ENCODE measurements at places on chromosomes 5 and 9.

- no peak for DNase-seq
These were observed 116.7 kb downstream of the NR6A1 start for GRCh38 chr9:124654431-124654830.

GRCh38 chr5:75439276-75439675 is 72.2 kb downstream of the CERT1 start:
- DNase-seq, result no peak

DNA sequence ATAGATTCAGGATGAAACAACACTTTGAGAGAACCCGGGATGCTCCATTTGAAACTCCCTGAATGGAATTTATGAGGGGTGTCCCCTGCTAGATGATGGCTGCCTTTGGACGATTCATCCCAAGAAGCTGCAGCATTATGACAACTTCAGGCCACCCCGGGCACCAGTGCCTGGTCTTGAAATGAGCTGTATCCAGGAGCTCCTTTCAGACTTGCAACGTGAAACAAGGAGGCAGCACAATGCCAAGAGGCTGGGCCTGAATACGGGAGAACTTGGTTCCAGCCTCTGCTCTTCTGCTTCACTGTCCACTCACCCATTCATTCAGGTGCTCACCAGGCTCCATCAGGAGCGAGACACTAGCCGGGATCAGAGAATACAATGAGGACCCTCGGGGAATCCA is 78.3 kb downstream of the STK10 start:
- no peak for DNase-seq

GRCh38 chr9:115746496-115746895 is 407.1 kb upstream of the PAPPA start:
- no peak for DNase-seq

GRCh38 chr5:92468295-92468694 is 1085.2 kb upstream of the ARRDC3 start:
- no peak for DNase-seq

DNA sequence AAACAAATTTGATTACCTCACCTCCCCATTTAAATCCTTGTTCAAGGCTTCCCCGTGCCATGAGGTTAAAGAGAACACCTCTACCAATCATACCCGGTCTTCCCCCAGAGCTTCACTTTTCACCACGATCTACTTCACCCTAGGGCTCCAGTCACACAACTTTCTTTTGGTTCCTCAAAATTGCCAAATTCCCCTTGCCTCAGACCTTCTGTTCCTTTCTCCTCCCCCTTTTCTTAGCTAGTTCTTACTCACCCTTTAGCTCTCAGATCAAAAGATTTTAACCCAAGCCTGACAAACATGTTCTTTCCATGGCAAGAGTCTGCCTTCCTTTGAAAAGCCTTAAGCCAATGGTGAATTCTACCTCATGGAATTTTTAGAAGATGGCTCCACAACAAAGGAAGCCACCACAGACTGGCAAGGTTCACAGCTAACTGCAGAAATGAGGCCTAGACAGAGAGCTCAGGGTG is 56.7 kb downstream of the MAPKAP1 start:
- DNase-seq, result no peak

DNA sequence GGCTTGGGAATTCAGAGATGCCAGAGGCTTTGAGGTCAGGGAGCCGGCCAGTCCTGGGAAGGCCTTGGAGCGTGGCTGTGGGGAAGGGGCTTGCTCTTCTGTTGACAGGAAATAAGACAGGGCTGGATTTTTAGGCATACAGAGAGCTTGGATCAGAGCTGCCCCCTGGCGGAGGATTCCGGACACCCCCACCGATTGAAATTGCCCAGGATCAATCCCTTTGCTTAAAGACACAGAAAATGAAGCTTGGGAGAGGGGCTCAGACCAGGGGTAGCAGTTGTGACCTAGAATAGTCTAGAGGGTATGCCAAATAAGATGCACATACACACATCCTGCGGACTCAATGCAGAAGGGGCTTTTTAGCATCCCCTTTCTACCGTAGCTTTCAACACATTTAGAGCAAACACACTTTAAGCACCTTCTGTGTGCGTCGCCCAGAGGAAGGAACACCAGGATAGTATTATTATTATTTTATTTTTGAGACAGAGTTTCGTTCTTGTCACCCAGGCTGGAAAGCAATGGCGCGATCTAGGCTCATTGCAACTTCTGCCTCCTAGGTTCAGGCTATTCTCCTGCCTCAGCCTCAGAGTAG is 1.7 kb upstream of the NTMT1 start:
- no peak for DNase-seq

GRCh38 chr9:105291938-105292337 is 47.5 kb downstream of the SLC44A1 start:
- DNase-seq, result no peak

- DNase-seq, result no peak
These were observed 975 bp downstream of the OCLN start for GRCh38 chr5:69493396-69494133.

GRCh38 chr5:151312756-151313324 is 9.3 kb upstream of the SLC36A3 start:
- no peak for DNase-seq

DNA sequence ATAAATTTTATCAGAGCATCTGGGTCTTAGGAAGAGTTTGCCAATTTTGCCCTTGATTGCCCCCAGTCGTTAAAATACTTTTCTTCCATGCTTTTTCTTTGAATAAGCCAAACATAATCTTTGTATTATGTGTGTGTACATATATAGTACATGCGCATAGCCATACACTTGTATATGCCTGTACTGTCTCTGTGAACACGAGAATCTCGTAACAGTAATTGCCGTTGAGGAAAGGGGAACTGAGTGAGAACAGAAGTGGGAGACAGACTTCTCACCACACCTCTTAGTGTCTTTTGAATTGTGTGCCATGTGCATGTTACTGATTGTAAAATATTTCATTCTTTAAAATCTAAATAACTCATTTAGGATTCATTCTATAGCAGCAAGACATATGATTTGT is 79.6 kb upstream of the GRHPR start:
- no peak for DNase-seq

DNA sequence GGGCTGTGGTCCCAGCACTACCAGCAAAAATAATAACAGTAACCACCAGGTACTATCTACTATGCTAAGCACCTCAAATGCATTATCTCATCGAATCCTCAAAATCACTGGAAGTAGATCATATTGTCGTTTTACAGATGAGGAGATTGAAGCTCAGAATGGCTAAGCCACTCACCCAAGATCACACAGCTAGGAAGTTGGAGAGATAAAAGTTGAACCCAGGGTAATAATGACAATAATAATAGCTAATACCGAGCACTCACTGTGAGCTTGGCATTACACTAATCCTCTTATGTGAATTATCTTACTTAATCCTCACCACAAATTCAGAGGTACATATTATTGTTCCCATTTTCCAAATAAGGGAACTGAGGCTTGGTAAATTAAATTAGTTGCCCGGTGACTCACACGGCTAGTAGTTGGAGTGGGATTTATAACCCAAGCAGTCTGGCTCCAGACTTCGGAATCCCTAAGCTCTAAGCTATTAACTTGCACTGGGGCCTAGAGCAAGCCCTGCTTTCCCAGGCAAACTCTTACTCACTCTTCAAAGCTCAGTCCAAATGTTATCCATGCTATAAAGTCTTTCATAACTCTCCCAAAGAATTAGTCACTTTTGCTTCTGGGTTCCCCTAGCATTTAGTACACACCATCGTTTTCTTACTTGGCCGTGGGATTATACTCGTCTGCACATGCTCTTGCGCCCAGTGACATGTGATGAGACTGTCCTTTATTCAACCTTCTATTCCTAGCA is 3.8 kb downstream of the ARSI start:
- DNase-seq, result no peak

DNA sequence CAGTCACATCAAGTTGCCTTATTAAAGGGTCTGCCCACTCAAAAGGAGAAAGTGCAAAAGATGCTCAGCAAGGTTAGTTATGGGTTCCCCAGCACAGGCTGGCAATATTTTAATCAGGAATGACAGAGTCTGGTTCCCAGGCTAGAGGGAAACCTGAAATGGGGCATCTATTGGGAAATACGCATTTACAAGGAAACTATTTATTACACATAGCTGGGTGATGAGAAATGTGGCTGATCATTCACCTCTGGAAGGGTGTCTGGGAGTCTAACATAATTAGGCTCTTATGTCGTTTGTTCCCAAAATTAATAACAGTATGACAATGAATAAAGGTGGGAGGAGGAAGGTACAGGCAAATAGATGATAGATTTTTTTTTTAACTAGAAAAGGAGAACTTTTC is 314.7 kb downstream of the ENC1 start:
- DNase-seq, result no peak

- no peak for DNase-seq
These were observed 15.2 kb downstream of the OR1B1 start for GRCh38 chr9:122642226-122642625.

DNA sequence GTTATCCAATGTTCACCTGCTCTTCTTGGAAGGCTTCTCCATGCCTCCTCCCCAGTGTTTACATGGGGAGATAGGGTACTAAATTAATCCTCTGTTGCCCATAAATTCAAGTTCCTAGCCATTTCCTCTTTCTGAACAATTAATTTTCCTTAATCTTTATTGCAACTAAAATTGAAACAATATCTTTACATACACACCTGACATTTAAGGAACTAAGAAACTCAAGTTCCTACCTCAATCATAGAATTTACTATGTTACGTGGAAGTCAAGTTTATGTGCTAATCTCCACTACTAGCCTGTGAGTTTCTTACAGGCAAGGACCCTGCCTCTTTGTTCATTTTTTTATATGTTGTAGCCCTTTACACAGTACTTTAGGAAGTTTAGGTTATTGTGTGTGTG is 10.1 kb upstream of the ADRB2 start:
- no peak for DNase-seq

- no peak for DNase-seq
These were observed 10.4 kb upstream of the TRIM14 start for GRCh38 chr9:98129451-98129881.

GRCh38 chr5:27854243-27854852 is 816.0 kb upstream of the CDH9 start:
- DNase-seq, result no peak

DNA sequence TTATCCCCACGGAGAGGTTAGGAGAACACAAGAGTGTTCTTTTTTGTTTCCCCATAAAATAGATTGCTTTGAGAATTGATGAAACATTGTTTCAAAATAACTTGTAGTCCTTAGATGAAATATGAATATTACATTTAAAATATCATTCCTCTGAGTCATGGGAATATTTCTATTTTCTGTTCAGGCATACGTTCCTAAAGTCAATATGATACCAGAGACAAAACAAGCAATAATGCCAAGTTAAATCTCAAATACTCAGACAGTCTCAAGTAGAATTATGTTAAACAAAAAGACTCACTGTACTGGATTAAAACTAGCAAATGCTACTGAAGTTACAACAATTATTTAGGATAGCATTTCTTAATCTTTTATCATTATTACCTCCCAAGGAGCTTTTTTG is 111.7 kb upstream of the C6 start:
- no peak for DNase-seq

DNA sequence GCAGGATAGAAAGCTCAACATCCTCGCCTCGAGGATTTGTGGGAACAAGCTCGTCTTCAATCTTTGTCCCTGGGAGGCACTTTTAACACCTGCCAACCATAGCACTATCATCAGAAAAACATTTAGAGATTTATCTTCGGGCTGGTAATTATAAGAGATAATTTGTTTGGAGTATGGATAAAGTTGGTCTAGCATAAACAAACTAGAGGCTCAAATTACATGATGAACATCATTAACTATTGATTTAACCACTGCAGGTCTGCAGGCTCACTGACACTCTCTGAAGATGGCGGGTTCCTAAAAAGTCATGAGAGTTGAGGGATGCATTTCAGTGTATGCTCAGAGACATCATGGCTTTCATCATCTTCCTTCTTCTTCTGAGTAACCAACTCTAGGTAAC is 25.8 kb upstream of the PCA3 start:
- DNase-seq, result no peak

- no peak for DNase-seq
These were observed 679.8 kb downstream of the CETN3 start for GRCh38 chr5:89729623-89730301.

DNA sequence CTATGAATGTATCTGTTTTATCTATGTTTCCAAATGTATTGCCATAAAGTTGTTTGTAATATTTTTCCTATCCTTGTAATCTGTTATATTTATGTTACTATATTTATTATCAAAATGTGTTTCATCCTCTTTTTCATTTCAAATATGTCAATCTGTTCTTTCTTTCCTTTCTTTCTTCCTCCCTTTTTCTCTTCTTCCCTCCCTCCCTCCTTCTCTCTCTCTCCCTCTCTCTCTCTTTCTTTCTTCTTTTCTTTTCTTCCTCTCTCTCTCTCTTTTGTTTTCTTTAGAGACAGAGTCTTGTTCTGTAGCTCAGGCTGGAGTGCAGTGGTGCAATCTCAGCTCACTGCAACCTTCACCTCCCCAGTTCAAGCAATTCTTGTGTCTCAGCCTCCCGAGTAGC is 91.3 kb downstream of the GTF3C4 start:
- DNase-seq, result no peak

DNA sequence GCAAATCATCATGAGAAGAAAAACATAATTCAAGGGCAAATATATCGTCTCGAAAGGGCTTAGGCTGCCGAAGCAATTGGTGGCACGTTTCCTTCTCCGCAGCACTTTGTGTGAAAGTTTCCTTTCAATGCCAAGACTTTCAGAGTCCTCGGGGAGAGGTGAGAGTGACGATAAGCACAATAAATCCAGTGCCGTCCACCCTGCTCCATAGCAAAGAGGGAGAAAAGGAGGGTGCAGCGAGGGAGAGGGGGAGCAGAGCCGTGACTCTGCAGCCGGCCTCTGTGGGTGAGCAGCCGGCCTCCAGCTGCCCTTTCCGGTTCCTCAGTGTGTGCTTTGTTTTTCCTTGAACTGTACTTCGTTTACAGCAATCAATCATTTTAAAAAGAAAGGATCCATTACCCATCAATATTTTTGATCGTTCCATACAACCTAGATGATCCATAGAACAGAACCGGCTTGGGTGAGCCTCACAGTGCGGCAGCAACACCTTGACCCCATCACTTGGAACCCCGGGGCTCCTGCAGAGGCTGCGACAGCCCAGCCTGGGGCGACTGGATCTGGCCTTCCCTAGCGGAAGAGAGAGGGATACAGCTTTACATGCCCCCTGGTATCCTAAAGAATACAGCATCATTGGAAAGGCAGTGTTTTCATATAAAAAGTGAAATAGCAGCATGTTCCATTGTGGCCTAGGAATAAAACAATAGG is 247.0 kb upstream of the IRX4 start:
- no peak for DNase-seq

DNA sequence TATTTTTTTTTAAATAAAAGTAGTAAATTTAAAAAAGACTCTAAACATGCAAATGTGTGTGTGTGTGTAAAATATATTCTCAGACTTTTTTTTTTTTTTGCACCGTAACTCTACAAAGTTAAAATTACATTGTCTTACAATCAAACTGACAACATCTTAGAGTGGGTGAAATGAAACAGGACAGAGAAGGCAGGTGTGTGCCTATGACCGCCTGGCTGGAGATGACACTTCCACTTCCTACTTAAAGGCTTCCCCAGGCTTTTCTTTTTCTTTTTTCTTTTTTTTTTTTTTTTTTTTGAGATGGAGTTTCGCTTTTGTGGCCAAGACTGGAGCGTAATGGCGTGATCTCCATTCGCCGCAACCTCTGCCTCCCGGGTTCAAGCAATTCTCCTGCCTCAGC is 2.7 kb upstream of the AK1 start:
- DNase-seq, result no peak

GRCh38 chr5:154366353-154366752 is 79.4 kb upstream of the SAP30L start:
- no peak for DNase-seq

All from stimulated activated CD4-positive, alpha-beta T cell treated with anti-CD3 and anti-CD28 coated beads, Interleukin-1b, Interleukin-23, amount 100 ng/mL, for 1 hour (primary cell).